ENCODE measurements at places on chromosomes 3 and 15.

DNA sequence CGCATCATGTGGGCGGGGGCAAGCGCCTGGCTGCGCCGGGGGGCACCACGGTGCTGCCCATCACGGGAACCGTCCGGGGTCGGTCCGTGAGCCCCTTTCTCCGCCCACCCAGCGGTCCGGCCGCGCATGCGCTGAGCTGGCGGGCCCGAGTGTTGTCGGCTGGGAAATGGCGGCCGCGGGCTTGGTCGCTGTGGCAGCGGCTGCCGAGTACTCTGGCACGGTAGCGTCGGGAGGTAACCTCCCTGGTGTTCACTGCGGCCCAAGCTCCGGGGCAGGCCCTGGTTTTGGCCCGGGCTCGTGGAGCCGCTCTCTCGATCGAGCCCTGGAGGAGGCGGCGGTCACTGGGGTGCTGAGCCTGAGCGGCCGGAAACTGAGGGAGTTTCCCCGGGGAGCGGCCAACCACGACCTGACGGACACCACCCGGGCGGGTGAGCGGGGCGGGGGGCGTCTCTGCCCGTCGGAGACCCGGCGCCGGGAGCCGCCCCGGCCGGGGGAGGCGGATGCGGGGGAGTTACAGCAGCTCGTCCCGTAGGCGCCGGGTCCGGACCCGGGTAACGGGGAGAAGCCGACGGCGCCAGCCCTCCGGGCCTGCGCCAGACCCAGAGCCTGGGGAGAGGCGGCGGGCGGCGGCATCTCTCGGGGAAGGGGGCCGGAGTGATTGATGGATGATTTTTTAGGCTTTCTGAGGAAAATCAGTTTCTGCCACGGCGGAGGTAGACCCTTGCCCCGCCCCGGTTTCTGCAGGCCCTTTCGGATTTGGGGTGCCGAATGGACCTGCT lies at the start of gene LRCH3:
TSS of gene LRCH3 (plus strand) at position 142 of the 779 bp plus-strand sequence. CDS start at position 167, 25 bp downstream.
- DNase-seq: peak; percentile 85

DNA sequence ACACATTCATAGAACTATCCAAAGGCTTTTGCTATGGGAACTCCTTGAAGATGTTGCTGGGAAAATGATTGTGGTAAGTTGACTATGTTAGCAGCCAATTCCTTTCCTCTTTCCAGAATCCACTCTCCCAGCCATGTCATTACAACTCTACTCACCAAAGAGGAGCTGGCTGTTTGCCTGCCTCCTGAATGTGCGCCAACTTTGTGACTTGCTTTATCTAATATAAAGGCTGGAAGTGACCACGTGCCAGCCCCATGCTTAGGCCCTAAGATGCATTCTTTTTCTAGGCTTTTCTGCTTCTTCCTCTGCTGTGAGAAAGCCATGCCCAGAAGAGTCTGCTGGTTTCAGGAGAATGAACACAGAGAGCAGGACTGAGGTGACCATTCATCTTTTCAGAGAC lies 182.2 kb downstream of the GABRB3 start:
- no peak for DNase-seq

- no peak for DNase-seq
These were observed 78.0 kb upstream of the TNFSF10 start for GRCh38 chr3:172601066-172601832.

DNA sequence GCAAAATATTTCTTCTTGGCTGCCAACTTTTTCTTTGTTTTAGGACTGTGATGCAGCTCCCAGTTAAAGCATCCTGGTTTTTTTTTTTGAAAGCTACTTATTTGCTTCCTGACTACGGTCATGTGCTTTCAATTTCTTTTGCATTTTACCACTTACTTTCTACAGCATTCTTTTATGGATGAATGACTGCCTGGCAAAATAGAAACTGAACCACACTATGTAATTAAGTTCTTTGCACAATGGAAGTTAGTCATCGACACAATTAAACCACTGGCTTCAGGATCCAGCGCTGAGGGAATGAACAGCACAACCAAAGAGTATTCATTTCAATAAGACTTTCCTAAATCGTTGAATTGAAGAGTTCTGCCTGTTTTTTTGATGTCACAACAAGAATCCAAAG lies 82.2 kb upstream of the EPHA3 start:
- no peak for DNase-seq

DNA sequence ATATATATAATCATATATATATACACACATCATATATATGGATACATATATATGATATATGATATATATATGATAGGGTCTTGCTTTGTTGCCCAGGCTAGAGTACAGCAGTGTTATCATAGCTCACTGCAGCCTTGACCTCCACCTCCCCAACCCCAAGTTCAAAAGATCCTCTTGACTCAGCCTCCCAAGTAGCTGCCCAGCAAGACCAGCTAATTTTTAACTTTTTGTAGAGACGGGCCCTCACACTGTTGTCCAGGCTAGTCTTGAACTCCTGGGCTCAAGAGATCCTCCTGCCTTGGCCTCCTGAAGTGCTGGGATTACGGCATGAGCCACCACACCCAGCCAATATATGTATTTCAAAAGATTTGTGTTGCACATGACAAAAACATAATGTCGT lies 83.0 kb downstream of the TBL1XR1 start:
- no peak for DNase-seq

DNA sequence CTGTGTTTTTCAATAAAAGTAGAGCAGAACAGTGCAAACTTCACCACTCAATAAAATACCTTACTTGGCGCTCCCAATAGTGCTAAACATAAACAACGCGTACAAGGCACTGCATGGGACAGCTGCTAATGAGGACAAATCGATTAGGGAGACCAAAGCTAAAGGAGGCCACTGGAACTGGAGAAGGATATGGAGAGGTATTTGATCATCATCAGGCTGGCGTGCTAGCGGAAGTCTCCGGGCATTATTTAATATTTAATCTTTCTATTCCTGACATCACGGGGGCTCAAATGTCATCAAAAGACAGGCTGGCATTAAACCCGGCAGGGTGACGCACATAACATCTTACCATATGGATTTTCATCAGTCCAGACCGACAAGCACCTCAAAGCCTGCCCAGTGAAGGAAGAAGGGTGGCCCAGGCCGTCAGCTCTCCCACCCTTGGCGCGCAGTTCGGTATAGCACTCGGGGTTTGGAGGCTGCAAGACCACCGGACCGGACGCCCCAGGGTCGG lies 604 bp downstream of the CCPG1 start:
- no peak for DNase-seq

- DNase-seq: no peak
These were observed 8.1 kb downstream of the FOXP1 start for GRCh38 chr3:71575433-71575832.

DNA sequence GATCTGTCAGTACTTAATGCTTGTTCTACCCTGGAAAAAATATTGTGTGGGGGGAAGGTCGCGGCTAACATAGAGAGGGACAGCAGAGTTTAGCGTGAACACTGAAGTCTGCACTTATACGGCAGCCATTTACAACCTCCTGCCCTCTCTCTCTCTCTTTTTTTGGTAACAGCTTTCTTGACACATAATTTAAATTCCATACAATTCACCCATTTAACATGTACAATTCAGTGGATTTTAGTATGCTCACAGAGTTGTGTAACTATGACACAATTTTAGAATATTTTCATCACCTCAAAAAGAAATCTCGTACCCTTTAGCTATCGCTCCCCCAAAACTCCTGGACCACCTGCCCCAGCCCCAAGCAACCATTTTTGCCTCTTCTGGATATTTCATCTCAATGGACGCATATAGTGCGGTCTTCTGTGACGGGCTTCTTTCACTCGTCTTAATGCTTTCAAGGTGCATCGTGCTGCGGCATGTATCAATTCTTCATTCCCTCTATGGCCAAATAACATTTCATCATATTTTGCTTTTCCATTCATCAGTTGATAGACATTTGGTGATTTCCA lies 141.8 kb downstream of the XXYLT1 start:
- no peak for DNase-seq

GRCh38 chr3:51539291-51539941 lies 897 bp downstream of the RAD54L2 start:
- peak; percentile 31 for DNase-seq

- no peak for DNase-seq
These were observed 518.6 kb downstream of the GBE1 start for GRCh38 chr3:81242871-81243270.

DNA sequence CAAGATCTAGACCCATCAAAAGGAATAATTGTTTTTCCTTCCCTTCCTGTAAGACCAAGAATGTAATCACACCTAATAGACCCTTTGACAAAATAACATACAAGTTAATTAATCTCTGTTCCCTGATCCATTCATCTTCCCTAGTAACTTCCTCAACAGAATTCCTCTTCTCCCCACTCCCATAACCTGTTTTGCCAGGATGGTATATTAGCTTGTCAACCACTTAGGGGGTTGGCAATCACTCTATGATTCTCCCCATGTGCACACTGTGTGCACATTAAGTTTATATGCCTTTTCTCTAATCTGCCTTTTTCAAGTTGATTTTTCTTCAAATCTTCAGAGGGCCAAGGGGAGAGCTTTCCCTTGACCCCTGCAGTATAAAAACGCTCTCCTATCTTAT lies 2.7 kb upstream of the ATP11B start:
- no peak for DNase-seq

GRCh38 chr15:47505712-47506328 lies 211.5 kb upstream of the SEMA6D start:
- no peak for DNase-seq

- DNase-seq: no peak
These were observed 61.6 kb downstream of the NEK10 start for GRCh38 chr3:27307566-27307965.

DNA sequence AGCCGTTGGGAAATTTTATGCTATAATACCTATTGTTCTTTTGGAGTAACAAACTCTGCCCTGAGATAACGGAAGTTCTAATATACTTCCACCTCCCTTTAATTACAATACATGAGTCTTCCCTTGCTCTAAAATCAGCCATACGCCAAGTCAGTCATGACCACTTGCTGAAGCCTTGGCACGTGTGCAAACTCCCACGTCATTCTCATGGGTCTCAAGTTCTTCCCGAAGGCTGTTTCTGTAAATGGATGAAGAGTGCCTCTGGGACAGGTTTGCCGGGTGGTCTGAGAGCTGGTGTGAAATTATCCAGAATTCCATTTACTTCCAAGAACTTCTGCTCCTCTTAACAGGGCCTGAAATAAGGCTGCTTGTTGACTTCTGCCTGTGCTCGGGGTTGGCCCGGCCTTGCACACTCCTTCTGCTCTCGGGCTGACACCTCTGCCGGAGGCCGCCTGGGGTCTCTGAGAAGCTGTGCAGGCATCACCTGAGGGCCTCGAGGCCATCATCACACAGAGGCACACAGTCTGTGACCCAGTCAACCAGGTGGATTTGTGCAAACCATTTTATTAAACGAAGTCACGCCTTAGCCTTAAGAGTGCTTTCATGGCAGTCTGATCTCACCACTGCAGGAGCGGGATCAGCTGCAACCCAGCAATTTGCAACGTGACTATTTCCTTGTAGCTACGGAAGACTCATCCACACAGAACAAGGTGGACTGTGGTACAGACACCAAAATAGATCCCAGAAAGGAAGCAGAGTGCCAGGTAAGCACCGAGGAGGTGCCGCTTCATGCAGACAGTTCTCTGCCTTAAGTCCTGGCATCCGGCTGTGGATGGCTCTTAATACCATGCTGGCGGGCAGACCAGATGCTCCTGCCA lies 120.1 kb downstream of the ADAMTS17 start:
- DNase-seq: no peak

DNA sequence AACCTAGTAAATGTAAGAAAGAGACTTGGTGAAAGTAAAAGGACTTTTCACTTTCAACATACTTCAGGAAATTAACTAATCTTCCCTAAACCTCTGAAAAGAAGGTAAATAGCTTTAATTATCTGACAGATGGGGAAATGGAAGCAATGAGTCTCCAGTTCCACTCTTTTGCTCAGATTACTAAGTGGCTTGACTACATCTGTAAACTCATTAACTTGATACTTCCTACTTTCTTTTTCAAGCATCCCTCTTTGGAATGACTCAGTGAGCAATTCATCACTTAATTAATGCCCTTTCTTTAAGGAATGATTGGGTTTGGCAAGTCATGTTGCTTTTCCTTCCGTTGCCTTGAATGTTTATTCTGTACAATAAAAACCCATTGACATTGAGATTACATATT lies 234.2 kb downstream of the GRM7 start:
- DNase-seq: no peak

DNA sequence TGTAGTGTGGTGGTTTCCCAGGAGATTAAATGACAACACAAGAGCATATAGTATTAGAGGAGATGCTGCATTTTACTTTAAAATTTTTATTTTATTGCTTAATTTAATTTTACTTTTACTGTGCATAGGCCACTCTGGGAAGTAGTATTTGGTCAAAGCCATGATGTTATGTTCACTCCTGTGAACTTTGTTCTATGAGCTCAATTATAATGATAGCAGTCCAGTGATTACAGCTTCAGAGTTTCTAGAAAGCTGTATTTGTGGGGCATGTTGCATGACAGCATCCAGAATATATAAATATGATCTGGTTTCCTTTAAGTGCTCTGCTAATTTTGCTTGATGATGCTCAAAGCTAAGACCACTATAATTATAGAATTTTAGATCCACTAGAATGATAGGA lies 338.6 kb downstream of the NSUN3 start:
- DNase-seq: no peak

- DNase-seq: no peak
These were observed 7.1 kb downstream of the FSTL1 start for GRCh38 chr3:120443626-120444123.

DNA sequence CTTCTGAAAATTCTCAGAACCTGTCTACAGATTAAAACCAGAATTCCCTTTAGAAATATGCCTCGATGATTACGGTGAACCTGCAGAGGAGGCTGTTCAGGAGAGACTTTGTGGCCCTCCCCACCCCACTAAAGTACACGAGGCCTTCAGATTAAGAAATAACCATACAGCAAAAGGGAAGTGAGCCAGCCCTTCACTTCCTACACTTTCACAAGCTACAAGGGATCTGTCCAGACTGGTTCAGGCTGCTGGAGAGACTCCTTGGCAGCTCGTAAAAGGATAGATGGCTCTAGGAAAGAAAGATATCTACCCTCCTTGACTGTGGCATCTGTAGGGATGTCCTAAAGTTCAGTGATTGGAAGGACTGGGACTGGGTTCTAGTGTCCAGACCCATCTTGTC lies 102.6 kb downstream of the ALDH1A2 start:
- DNase-seq: no peak
